Hematopoietic multipotent progenitor cell treated with erythropoietin and hydrocortisone succinate and interleukin-3 and kit ligand, for 8 days (in vitro differentiated cells): ENCODE measurements at places on chromosomes 5 and 9.

GRCh38 chr5:14263699-14264098, 120.6 kb downstream of the TRIO start:
- DNase-seq: no peak

DNA sequence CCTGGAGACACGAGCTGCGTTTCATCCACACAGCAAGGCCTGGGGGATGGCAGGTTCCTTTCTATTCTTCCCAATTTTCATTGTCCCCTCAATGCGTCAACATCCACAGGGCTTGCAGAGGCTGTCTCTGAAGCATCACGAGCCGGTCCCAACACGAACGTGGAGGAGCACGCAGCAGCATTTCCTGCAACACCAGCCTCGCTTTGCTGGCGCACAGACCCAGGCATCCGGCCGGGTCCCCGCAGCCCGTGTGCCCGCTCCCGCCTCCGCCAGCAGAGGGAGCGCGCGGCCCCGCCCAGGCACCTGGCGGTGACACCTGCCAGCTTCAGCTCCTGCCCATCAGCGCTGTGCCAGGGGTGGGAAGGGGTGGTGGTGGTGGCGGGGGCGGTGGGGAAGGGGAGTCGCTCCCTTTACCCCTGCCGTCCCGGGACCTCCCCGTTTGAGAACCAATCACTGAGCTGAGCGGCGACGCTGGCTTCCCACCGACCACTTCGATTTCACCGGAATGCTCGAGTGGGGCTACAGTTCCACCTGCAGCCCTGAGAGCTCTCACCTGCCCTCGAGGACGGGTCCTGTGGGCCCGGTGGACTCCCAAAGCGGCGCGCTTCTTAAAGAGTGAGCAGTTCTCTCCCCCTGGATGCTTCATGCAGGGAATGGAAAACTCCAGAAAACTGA, 464.5 kb downstream of the ICE1 start:
- no peak for DNase-seq

- DNase-seq: no peak
Observed at GRCh38 chr5:74156728-74157383, 483.7 kb downstream of the ENC1 start.

DNA sequence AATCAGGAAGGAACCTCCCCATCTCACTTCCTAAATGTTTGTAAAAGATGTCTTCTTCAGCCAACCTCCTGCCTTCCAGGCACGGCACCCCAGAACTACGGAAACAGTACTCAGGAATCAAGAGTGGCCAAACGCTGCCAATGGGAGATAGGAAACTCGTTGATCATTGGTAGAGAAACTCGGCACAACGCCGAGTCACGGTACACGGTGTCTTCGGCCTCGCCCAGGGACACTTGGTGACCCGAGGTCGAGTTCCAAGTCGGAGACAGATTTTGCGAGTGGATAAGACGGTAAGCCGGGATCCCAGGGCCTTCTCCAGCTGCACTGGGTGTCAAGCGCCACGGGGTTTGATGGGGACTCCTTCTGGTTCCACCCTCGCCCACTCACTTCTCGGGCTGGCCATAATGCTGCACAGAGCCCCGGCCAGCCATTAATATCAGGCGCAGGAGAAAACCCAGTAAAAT, 343 bp downstream of the KIAA0825 start:
- peak; percentile 94 for DNase-seq

DNA sequence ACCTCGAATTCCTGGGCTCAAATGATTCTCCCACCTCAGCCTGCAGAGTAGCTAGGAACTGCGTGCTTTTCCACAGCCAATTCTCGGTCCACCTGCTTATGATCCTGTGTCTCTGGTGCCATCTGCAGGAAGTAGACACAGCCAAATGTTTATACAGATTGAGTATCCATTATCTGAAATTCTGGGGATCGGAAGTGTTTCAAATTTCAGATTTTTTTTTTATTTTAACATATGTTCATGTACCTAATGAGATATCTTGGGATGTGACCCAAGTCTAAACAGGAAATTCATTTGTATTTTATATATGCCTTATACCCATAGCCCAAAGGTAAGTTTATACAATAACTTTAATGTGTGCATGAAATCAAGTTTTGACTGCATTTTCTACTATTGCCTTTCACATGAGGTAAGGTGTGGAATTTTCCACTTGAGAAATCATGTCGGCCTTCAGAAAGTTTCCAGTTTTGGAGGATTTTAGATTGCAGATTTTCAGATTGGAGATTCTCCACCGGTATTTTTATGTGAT, 89.5 kb downstream of the ESM1 start:
- DNase-seq: peak; percentile 14

DNA sequence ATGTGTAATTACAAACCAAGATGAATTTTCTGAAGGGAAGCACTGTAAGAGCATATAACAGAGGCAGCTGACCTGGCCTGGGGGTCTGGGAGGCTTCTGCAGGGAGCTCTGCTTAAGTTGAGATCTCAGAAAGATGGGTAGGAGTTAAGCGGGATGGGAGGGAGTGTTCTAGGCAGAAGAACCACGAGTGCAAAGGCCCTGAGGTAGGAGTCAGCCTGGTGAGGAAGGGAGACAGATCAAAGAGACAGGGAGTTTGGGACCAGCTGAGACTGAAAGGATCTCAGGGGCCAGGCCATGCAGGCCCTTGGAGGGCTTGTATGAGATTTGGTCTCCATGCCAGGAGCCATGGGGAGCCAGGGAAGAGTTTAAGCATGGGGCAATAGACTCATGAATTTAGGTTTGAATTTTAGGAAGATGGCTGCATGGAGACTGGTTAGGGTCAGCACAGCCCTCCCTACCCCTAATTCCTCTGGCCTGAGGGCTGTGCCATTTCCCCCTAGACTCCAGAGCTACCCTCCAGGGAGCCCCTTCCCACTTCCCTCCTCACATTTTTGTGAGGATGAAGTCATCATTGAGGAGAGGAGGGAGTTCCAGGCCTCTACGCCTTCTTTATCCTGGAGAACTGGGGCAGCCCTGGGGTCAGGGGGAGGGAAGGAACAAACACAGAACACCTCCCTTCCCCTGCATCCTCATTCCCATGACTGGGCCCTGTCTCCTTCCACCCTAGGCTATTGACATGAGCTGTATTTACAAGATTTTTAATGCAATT, 4.8 kb upstream of the ARAP3 start:
- DNase-seq: no peak

DNA sequence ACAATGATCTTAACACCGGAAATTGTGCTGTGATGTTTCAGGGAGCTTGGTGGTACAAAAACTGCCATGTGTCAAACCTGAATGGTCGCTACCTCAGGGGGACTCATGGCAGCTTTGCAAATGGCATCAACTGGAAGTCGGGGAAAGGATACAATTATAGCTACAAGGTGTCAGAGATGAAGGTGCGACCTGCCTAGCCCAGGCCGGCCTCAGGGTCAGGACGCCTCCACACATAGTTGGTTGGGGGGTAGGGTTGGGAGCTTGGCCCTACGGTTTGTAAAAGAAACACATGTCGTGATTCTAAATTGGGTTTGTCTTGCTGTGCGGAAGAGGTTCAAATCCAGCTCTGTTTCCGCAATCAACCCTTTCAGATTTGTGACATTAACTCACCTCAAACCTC, 6.6 kb downstream of the FCN2 start:
- no peak for DNase-seq

GRCh38 chr5:74493411-74493810, 147.1 kb downstream of the ENC1 start:
- no peak for DNase-seq

DNA sequence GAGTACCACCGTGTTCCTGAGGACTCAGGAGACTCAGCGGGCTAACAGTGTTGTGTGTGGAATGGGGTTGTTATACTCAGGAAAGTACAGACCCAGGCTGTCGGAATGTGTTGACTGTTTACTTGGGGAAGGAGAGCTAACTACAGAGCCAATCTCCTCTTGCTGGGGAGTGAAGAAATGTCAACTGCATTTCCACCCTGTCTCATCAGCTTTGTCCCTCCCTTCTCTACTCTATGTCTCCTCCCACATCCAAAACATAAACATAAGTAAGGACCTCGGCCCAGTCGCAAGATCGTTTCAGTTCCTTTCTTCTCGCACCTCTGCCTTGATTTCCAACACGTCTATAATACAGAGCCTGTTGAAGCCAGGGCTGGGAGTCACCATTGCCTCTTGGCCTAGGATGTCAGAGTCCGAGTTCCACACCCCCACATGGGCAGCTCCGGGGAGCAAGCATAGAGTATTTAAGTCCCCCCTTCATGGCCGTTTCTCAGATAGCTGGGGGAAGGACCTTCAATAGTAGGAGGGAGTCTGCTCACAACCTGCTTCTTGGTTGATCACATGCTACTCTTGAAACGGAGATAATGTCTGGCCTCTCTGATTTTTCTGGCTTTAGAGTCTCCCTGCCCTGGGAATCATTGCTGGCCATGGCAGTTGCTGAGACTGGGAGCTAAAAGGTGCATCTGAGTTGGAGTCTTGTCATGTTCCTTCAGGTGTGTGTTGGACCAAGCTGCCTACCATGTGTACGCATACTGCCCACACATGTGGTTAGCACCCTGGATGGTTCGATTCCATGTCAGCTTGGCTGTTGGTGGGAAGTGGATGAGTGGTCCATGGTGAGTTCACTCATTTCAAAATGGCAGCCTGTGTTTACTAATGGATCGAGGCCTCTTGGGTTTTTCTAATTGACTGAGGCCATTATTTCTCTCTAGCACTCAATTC, 147.3 kb downstream of the MTX3 start:
- DNase-seq: no peak

DNA sequence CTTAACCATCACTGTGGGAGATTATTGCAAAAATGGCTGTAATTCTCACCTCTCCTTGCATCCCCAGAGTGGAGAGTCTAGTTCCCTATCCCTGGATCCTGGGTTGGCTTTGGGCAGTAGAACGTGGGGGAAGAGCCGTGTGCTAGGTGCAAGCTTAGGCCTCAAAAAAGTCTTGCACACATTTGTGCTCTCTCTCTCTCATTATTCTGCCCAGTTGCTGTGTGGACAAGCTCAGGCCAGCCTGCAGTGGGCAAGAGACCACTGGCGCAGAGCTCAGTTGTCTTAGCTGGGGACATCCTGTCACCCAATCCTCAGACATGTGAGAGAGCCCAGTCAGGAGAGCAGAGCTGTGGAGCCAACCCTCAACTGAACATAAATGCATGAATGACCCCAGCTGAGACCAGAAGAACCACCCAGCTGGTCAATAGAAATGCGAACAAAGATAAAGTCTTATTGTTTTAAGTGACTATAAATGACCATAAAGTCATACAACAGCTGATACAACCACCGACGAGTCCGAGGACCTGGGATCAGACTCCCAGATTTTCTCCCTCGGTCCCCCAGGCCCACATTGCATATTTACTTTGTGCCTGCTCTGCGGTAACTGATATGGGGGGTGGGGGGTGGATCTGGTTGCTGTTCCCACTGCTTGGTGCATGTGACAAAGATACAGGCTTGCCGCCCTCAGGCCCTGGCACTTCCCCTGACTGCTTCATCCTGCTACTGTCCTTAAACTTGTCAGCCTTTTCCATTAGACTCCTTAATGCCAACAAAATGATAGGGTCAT, 166.4 kb upstream of the MVB12B start:
- DNase-seq: no peak

- no peak for DNase-seq
Observed at GRCh38 chr9:133506653-133507038, 18.1 kb downstream of the MYMK start.

DNA sequence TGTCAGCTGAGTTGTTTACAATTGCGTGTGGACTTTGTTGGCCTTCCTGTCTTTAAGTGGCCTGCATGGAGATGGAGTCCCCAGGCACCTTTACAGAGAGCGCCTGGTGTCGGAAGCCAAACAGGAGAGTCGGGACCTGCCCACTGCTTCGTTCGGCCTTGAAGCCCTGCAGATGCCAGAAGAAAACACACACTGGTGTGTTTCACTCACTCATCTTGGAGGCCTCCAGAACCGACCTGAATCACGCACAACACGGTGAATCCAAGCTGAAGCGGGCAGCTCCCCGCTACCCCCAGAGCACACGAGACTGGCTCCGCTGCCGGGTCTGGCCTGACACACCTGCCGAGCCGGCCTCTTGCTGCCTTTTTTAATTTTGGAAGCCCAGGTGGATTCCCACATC, 419.4 kb upstream of the IRX4 start:
- no peak for DNase-seq

DNA sequence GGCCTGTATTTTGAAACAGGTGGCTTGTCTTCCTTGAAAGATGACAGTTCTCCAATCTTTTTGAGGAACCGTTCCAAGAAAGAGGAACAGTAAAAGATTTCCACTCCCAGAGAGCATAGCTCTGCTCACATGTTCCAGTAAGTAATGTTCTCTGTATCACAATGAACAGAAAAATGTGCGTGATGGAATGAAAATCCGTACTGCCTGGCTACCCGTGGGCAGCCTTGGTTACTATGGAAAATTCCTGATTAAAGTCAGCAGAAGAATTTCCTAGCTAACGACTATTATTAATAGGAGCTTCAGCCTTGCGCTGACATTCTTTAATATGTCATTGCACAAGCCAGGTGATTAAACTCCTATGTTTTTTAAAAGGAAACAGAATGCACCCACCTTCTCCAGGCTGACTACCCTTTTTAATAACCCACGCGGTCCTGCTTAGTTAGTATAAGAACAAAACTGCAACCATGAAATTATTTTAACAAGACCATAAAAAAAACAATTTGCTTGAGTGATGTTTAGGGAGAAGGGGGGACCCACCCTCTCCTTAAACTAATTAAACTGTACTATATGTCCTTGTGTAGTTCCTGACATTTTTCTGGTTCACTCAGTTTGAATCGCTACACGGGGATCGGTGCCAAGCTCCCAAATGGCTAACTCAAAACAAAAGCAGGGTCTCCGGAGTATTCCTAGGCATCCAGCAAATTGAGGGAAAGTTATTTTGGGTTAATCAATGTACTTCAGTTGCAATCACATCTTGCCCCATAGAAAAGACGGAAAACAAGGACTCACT, 54.8 kb upstream of the CPEB4 start:
- no peak for DNase-seq

DNA sequence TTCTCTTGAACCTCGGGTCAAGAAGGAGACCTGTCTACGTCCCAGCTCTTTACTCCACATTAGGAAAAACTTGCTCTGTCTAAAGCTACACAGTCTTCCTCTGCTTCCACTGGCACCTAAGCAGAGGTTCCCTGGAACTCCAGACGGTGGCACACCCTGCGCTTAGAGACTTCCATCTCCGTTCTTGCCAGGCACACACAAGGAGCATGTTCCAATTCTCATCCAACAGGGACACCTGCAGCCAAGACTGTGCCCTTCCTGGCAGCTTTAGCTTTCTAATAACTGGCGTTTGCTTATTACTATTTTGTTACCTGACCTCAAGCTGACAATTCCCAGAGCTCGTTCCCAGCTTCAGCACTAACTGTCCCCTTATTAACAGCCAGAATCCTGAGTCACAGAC, 16.0 kb downstream of the CAPSL start:
- DNase-seq: no peak

DNA sequence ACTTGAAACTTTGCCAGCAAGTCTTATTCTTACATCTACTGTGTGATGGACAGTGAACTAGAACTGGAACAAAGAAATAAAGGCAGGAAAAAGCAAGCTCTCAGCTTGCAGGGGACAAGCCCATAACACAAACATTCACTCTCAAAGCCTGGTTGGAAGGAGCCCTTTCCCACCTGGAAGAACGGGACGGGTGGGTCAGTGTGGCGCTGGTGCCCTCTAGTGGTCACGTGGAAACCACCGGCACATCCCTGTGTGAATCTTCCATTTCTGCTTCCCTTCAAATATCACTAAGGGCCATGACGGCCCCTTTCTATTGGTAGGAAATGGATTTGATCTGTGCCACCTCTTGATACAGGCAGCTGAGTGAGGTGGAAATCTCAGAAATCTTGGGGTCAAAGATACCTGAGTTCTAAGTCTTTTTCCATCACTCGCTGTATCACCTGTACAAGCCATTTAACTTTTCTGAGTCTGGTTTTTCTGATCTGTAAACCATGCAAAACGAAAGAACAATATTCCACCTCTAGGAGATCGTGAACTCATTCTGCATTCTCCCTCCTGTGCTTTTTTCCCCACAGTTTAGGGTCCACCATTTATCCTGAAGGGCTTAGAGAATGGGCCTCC, 211.6 kb downstream of the MSX2 start:
- peak; percentile 25 for DNase-seq
